ENCODE measurements at places on chromosomes 5 and 9.

DNA sequence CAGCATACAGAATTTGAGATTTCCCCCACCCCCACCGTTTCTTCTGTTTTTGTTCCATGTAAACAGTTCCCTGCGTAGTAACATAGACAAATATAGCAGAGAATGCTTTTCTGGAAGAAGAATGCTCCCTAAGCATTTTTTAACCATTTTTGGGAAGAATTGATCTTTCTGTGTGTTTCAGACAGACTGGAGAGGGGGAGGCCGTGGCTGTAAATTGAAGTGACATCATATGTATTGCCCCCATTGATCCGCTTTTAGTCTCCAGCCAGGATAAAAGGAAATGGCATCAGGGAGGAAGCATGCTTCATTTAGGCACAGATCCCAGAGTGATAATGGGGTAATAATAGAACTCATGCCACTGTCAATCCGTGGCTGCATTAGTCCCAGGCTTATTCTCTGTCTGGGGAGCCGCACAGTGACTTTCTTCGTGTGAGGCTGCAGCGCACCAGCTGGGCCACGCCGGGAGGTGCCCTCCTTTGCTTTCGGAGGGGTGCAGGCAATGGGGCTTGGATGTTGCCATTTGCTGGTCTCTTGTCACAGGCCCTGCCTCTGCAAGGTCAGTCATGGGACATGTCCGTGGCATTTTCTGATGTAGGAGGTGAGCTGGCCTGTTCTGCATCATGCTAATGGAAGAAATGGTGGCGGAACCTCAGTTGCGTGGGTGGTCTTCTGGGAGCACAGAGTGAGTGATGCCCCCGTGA is 261.5 kb downstream of the FANCC start:
- DNase-seq = peak; percentile 45

GRCh38 chr9:79273311-79273710 is 298.5 kb upstream of the TLE4 start:
- DNase-seq = no peak

- no peak for DNase-seq
These were observed 8.0 kb downstream of the RNF44 start for GRCh38 chr5:176529116-176529740.

GRCh38 chr5:135443161-135443960 is 3.8 kb downstream of the DCANP1 start:
- DNase-seq = no peak

- no peak for DNase-seq
These were observed 228.8 kb downstream of the ARRDC3 start for GRCh38 chr5:91154338-91154737.

GRCh38 chr9:38171926-38172325 is 102.9 kb upstream of the SHB start:
- no peak for DNase-seq

DNA sequence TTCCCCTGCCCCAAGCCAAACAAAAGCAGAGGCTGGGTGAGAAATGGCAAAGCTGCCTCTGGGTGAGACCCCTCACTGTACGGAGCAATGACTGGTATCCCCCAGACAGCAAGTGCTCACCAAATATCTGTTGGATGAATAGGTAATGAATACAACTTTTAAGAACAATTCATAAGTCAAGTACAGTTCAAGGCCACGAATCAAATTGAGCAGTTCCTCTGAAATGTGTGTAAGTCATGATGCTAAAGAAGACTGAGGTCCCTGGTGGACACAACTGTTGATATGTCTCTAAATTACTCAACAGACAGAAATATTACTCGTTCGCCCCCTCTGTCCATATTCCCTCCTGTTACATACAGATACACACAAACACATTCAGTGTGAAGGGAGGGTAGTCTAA is 160.7 kb downstream of the GLIS3 start:
- no peak for DNase-seq

- DNase-seq = no peak
These were observed 326.2 kb upstream of the IRX2 start for GRCh38 chr5:3077684-3078083.

DNA sequence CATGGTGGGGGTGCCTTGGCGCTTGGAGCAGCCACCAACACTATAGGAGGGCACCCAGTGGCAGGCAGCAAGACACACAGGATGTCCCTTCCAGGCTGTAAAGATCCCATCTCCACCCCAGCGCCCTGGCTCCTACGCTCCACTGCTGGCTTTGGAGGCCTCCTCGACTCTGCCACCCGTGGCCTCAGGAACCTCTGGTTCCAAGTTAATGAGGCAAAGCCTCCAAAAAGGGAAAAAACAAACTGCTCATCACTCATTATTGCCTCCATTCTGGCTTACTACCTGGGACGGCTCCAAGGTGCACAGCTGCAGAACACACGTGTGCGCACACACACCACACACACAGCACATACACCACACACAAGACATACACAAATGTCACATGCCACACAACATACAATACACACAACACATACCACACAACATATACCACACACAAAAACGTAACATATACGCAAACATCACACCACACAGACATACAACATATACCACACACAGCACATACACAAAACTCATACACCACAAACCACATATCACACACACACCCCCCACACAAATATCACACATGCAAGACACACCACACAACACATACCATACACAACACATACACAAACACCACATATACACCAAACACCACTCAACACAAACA is 45.3 kb downstream of the ROR2 start:
- no peak for DNase-seq

- no peak for DNase-seq
These were observed 391.9 kb upstream of the WWC1 start for GRCh38 chr5:167899490-167900070.

DNA sequence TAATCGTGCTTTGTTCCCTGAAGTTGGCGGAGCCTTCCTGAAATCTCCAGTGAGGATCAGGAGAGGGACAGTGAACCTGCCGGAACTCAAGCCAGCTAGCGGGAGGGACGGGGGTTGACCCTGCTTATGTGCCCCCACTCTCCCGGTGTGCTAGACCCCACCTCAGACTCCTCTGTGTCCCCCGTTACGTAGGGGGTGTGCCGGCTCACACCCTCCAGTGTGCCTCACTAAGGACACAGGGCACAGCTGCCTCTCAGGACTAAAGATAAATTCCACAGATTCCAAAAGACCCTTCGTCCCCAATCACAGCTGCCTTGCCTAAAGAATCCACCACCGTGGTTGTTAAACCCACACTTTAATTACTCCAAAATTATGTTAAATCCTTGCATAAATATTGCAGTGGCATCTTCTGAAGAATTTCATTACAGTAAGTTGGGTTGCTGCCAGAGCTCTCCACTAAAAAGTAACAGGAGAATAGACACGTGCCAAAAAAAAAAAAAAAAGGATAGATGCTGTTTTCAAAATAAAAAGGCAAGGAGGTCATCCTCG is 73.7 kb downstream of the GTF3C4 start:
- no peak for DNase-seq

- DNase-seq = no peak
These were observed 383.3 kb upstream of the ZNF462 start for GRCh38 chr9:106479679-106480078.

DNA sequence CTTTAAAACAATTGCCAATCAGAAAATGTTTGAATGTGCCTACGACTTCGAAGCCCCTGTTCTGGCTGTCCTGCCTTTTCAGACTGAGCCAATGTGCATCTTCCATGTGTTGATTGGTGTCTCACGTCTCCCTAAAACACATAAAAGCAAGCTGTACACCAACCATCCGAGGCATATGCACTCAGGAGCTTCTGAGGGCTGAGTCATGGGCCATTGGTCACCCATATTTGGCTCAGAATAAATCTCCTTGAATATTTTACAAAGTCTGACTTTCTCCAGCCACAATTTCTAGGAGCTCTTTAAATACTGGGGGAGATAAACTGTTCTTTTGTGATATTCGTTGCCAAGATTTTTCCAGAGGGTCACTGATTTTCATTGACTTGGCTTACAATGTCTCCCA is 53.9 kb downstream of the C9orf57 start:
- DNase-seq = no peak

DNA sequence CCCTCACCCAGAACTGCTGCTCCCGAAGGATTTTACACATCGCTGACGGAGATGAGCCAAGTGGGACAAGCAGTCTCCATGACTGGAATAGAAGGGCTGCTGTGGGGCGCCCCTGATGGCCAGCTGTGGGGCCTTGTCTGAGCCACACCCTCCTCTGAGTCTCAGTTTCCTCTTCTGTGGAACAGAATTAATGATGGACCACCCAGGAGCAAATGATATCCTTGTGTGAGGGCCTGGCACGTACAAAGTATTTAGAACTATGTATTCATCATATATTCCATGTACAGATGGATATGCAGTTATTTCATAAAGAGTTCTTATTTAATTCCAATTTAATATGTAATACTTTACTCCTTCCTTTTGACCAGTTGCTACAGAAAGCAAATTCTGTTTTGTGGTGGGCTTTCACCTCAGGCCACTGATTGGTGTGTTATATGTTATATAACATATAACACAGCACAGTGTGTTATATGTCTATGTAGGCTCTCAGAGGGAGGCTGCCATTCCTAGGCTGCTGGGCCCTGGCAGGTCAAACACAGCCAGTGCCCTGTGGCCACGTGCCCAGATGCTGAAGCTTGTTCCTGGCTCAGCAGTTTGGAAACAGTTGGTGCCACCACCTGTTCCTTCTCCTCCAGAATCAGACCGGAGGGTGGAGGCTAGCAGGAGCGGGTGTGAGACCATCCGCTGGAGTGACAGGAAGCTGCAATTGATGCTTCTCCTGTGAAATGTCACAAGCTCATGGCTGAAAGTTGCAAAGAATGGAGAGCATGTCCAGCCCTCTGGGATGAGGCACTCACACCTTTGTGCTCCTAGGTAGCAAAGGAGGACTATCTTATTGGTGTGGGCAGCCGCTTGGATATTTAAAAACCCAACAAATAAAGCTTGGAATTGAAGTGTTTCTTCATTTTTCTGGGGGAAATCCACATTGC is 4.4 kb upstream of the FGD3 start:
- DNase-seq = no peak

- no peak for DNase-seq
These were observed 259.5 kb upstream of the FAM174A start for GRCh38 chr5:100275631-100276030.

DNA sequence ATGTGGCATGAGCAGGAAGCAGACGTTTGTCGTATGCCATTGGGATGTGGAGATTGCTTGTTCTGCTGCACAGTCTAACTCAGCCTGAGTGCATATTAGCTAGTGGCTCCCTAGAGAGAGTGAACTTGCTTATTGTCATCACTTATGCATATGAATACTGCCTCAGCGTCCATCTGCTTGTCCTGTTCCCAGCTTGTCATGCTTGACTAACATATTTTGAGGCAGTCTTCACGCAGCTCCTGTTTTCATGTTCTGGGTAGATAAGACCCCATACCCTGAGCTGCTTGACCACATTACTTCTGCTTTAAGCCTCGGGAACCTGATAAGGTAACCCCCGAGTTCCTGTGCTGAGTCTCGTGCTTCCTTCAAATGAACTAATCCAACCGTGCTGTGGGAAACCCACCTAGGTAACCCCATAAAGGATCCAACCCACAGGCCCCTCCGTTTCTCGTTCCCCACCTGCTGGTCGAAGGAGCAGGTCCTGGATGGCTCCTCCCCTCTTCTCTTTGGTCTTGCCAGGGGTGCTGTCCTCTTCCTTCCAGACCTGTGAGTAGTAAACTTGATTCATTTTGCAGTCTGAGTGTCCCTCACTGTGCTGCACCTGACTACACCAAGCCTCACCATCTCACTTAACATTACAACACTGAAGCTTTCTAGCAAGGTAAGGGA is 25.0 kb downstream of the ANKRD33B start:
- DNase-seq = no peak

- no peak for DNase-seq
These were observed 164.4 kb downstream of the TLR4 start for GRCh38 chr9:117868594-117868993.

GRCh38 chr9:117359910-117360309 is 54.9 kb downstream of the ASTN2 start:
- DNase-seq = no peak

- DNase-seq = no peak
These were observed 158.7 kb upstream of the TNC start for GRCh38 chr9:115276621-115277020.

- DNase-seq = no peak
These were observed 326.2 kb downstream of the PRR16 start for GRCh38 chr5:120790339-120790738.

- no peak for DNase-seq
These were observed 1016.3 kb upstream of the SEMA6A start for GRCh38 chr5:117590944-117591343.

DNA sequence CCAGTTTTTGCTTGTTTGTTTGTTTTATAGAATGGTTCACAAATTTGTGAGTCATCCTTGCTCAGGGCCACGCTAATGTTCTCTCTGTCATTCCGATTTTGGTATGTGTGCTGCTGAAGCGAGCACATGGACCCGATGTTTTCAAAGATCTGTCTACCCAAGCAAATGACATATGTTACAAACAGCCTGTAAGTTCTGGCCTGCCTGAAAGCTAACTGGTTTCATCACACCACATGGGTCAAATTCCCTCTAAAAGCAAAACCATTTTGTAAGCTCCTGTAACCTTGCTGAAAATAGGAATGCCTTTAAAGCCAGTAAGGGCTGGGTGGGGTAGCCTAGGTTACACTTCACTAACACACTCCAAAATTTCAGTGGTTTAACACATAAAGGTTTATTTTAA is 25.4 kb downstream of the DMRT3 start:
- DNase-seq = no peak

GRCh38 chr5:1044117-1044516 is 35.5 kb downstream of the NKD2 start:
- no peak for DNase-seq

- DNase-seq = no peak
These were observed 18.2 kb downstream of the NRG2 start for GRCh38 chr5:140024928-140025327.

GRCh38 chr9:93623753-93624152 is 47.4 kb downstream of the PHF2 start:
- DNase-seq = no peak

DNA sequence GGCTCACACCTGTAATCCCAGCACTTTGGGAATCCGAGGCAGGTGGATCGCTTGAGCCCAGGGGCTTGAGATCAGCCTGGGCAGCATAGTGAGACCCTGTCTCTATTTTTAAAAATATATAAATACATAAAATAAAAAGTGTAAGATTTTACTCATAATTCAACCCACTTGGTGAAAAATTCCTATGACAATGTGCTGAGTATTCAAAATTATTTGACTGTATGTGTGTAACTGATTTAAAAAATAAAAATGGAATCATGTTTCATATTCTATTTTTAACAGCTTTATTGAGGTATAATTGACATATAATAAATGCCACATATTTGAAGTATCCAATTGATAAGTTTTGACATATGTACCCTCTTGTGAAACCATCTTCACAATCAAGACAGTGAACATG is 22.8 kb downstream of the GM2A start:
- no peak for DNase-seq

- DNase-seq = peak; percentile 95
These were observed 76.0 kb downstream of the COL15A1 start for GRCh38 chr9:99019510-99020331.
